ENCODE measurements at places on chromosomes 3 and 15. TPM values are rescaled to one million over a fixed set of nuclear protein-coding genes. Genes with fewer than 3 reads are reported as not detected.

Gene DAZL
- polyA plus RNA-seq = not detected

Gene UQCC5
- polyA plus RNA-seq = 104 TPM

Gene CCDC33
- polyA plus RNA-seq = 14.1 TPM

Gene ABTB1
- polyA plus RNA-seq = 30.7 TPM

Gene CACNA1D
- polyA plus RNA-seq = 9.3 TPM

Gene DZIP1L
- 6.7 TPM for polyA plus RNA-seq

Gene HACD2
- 18.6 TPM for polyA plus RNA-seq
